ENCODE measurements at places on chromosomes 7 and 10. TPM values are rescaled to one million over a fixed set of nuclear protein-coding genes. Genes with fewer than 3 reads are reported as not detected.
A peak's percentile ranks its signal among the peaks of the same experiment; 100 is the strongest.

Gene TCF7L2
- 9.4 TPM for total RNA-seq

Gene SPOCK2
- 9.6 TPM for total RNA-seq

- DNase-seq = no peak
These were observed 2.9 kb upstream of the TMEM72 start for GRCh38 chr10:44908066-44908749.

DNA sequence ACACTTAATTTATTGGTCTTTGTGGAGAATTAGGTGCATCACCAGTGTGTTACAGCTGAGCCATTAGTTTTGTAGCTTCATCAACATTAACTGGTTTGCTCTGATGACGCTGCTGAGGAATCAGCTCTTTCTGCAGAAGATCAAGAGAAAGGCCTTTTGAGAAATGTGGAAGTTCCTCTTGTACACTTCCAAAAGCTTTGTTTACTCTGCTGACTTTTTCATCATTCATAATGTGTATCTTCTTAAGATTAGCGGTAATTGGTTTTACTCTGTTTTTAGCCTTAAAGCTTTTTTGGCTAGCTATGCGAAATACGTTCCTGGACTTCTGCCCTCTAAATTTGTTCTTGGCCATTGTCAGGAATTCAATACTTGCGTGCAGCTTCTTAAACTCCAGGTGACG lies 8.2 kb upstream of the PHYH start:
- no peak for DNase-seq

DNA sequence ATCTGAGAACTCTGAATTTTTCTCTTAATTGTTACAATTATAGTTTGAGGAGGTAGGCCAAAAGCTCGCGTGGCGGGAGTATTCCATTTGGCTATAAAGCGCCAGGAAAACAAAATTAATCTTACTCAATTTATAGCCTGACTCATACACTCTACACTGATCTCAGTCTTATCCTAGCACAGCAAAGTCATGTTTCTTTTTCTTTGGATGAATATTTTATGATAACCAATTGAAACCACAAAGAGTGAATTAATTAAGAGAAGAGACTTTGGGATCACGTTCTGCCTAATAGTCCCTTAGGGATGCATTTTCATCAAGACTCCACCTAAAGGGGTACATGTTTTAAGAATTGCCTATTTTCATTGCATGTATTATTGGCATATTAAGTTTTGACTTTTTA lies 420.8 kb downstream of the HGF start:
- DNase-seq = no peak

- DNase-seq = no peak
These were observed 42.6 kb downstream of the CNOT4 start for GRCh38 chr7:135467207-135467711.

DNA sequence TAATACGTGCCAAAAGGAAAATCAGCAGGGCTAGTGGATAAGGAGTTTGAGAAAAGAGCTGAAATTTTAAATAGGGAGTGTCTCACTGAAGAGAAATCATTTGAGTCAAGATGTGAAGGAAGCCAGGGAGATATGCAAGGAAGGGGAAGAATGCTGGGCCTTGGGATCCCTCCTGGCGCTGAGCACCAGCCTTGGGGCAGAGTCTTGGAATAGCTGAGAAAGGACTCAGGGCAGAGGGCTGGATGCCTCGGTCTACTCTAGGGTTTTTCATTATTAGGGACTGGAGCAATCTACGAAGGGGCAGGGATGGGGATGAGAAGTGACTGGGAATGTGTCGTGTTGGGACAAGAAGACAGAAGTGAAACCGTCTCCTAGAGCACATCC lies 484 bp downstream of the ZWINT start:
- no peak for DNase-seq

- no peak for DNase-seq
These were observed 104.5 kb upstream of the ZPBP start for GRCh38 chr7:50197549-50197948.

DNA sequence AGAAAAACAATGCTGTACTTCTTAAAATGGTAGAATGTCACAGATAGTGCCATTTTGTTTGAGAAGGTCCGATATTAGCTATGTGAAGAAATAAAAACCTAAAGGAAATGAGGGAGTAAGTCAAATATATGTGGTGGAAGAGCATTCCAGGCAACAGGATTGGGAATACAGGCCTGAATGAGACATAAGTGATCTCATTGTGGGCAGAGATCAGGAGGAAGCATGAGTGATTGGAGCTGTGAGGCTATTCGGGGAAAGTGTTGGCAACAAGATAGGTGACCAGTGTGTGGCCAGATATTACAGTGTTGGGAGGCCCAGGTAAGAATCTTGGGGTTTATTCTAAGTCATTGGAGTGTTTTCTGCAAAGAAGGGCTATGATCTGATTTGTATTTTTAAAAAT lies 41.3 kb upstream of the AGMO start:
- no peak for DNase-seq

- no peak for DNase-seq
These were observed 81.7 kb upstream of the NRP1 start for GRCh38 chr10:33416209-33416608.

DNA sequence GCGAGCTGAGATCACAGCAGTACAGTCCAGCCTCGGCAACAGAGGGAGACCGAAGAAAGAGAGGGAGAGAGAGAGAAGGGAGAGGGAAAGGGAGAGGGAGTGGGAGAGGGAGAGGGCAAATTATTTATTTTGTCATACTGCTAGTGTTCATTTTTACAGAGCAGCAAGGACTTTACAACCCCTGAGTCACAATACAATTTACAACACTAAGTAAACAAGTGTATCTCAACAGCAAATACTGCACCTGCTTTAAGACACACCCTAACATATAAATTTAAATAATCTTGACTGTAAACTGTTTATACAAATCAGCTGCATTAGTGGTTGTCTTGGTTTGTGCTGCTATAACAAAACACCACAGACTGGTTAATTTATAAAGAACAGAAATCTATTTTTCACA lies 27.2 kb downstream of the HTR5A start:
- no peak for DNase-seq

GRCh38 chr10:103757531-103758293 lies 97.7 kb downstream of the SH3PXD2A start:
- DNase-seq = peak; percentile 75

DNA sequence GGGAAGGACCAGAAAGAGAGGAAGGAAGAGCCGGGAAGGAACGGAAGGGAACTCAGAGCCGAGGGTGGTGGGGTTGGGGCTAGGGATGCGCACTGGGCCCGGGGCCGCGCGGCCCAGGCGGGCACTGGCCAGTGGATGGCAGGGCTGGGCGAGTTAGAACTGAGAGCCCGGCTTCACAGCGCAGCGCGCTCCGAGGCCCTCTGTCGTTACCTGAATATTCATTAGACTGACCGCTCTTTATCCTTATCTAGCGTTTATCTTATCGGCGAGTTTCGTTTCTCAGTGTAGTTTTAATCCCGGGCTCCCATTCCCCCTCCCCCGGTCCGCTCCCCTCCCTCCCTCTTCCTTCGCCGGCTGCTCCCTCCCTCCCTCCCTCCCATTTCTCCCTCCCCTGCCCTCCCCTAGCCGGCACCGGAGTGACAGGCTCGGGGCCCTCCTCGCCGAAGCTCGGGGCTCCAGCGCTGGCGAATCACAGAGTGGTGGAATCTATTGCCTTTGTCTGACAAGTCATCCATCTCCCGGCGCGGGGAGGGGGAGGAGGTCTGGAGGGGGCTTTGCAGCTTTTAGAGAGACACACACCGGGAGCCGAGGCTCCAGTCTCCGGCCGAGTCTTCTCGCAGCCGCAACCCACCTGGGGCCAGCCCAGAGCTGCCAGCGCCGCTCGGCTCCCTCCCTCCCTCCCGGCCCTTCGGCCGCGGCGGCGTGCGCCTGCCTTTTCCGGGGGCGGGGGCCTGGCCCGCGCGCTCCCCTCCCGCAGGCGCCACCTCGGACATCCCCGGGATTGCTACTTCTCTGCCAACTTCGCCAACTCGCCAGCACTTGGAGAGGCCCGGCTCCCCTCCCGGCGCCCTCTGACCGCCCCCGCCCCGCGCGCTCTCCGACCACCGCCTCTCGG lies at the start of gene PAX2:
TSS of gene PAX2 (plus strand) at position 596 of the 895 bp plus-strand sequence. CDS start 679 bp downstream, outside the sequence.
- DNase-seq = no peak

Data from Right ventricle myocardium superior (tissue), 1 donor.